Smooth muscle cell of the coronary artery (primary cell): ENCODE measurements at places on chromosomes 3 and 15. TPM values are rescaled to one million over a fixed set of nuclear protein-coding genes. Genes with fewer than 3 reads are reported as not detected.

PLCB2 gene
- 0.12 and 0.23 TPM in 2 replicates for total RNA-seq

DPPA2 gene
- not detected in 2 replicates for total RNA-seq

ARHGAP11A gene
- total RNA-seq = 6.5 and 12.5 TPM in 2 replicates

C3orf49 gene
- total RNA-seq = not detected in 2 replicates

CYP8B1 gene
- total RNA-seq = not detected in 2 replicates

ERICH6 gene
- 0.08 TPM in 1 of 2 replicates, not detected in the other for total RNA-seq

FEZF2 gene
- total RNA-seq = not detected in 2 replicates

RBPMS2 gene
- total RNA-seq = not detected in 2 replicates

ISY1 gene
- 33.5 and 41.3 TPM in 2 replicates for total RNA-seq

HEMK1 gene
- 9.1 and 19.6 TPM in 2 replicates for total RNA-seq

GOLGA8M gene
- 0.23 and 0.45 TPM in 2 replicates for total RNA-seq

UQCC5 gene
- 9.1 and 13.8 TPM in 2 replicates for total RNA-seq
